ENCODE measurements at places on chromosomes 1 and 21.

DNA sequence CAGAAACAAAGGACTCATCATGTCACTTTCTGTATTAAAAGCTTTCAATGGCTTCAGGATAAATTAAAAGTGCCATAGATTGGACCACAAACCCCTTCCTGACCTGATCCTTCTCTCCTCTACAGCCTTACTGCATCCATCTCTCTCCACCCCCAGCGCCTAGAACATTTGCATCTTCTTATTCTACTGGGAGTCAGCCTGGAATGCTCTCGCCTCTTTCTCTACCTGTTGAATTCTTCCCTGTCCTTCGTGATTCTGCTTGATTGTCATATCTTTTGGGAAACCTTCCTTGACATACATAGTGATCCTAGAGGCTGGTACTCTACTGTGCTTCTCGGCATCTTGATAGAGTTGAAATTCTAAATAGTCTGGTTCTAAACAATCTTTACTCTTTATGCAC, 332.0 kb upstream of the PBX1 start:
- no peak for DNase-seq

GRCh38 chr1:71656902-71657301, 576.1 kb upstream of the ZRANB2 start:
- no peak for DNase-seq

DNA sequence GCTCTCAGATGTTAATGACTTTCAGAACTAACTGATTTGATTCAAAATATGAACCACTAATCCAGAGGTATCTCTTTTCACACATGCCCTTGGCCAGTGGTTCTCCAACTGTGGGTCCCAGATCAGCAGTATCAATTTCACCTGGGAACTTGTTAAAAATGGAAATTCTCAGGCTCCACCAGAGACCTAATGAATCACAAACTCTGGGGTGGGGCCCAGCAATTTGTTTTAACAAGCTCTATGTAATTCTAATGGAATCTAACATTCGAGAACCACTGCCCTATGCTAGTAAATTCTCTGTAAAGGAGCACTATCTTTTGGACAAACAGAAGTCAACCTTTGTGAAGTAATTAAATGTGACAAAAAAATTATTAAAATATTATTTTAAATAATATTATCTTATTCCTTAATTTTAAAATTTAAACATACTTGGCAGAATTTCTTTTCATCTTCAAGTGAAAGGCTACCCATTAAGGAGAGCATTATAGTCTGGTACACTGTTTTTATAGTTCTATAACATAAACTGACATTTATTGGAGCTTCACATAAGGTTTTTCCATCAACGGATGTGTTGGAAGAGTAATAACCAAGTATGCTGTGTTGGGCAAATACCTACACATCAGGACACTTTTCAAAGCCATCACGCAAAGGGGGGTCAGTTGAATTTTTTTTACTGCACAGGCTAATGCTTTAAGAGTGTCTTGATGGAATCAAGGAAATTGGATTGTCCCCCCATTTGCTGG, 130.4 kb downstream of the LHX4 start:
- no peak for DNase-seq

- no peak for DNase-seq
Observed at GRCh38 chr1:12548279-12548972, 69.6 kb downstream of the DHRS3 start.

GRCh38 chr1:202642619-202643291, 67.5 kb downstream of the SYT2 start:
- no peak for DNase-seq

DNA sequence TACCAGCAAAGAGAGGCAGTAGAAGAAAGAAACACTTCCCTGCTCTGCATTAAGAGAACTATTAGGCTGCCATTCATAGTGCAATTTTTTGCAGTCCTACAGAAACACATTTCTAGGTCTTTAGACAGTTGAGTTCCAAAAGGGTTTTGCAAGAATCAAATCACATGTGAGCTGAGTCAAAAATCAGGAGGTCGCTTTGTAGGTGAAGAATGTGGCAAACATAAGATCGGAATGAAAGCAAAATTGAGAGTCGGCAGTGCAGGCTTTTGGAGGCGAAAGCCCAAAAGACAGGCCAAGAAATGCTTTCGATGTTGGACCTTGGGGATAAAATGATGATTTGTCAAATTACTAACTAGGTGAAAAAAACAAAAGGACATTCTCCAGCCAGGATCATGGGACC, 213.5 kb upstream of the NRIP1 start:
- DNase-seq: no peak

DNA sequence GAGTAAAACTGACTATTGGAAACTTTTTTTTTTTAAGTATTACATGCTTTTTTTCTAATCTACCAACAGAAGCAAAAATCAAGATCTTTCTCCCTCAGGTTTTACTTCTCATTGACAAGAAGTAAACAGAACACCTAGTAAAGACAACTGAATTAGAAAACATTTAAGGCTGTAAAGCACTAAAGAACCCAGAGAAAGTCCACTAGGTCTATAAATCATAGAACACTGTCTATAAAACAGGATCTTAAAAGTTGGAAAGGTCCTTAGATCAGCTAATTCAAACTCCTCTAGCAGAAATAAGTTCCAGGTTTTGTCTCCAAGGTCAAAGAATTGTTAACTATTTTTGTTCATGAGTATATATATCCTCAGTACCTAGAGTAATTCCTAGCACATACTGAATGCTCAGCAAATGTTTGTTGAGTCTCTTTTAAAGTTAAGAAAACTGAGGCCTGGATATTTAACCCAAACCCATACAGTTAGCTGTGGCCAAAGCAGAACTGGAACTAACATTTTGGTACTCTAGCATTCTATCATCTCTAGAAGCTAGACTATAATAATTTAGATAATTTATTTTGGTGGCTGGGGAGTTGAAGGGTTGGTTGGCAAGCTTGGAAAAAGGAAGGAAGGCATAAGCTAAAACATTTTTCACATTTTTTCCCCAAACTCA, 3.0 kb downstream of the EPS15 start:
- no peak for DNase-seq

- DNase-seq: no peak
Observed at GRCh38 chr1:232678185-232678886, 48.4 kb upstream of the SIPA1L2 start.

GRCh38 chr1:224565186-224565585, 50.9 kb upstream of the CNIH3 start:
- DNase-seq: no peak

- no peak for DNase-seq
Observed at GRCh38 chr1:194292966-194293365, 1106.6 kb upstream of the B3GALT2 start.

DNA sequence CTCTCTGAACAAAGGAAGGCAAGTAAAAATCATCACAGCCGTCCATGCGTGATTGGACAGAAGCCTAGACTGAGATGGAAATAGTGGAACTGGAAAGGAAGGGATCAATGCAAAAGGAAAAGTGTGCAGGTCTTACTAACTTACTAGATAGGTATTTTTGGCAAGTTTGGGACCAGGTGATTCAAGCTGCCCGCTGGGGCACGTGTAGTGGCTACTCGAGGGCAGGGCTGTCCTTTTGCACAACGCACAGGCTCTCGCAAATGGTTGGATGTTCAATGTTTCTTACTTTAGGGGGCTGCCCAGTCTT, 566 bp upstream of the ALG6 start:
- DNase-seq: no peak

DNA sequence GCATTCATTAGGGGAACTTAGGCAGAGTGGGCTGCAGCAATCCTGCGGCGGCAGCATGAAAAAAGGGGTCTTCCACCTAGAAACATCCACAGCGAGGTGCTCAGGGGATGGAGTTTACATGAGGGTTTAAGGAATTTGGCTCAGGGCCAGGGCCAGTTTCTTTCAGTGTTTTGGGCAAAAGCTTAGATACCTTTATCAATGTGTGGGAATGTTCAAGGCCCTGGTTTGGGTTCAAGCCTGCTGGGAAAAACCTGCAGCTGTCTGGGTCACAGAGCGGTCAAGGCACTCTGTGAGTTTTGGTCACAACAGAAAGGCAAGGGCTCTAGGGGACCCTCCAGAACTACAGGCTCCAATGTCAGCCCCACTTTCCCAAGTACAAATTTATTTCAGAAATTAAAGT, 230.3 kb downstream of the DISC1 start:
- no peak for DNase-seq

DNA sequence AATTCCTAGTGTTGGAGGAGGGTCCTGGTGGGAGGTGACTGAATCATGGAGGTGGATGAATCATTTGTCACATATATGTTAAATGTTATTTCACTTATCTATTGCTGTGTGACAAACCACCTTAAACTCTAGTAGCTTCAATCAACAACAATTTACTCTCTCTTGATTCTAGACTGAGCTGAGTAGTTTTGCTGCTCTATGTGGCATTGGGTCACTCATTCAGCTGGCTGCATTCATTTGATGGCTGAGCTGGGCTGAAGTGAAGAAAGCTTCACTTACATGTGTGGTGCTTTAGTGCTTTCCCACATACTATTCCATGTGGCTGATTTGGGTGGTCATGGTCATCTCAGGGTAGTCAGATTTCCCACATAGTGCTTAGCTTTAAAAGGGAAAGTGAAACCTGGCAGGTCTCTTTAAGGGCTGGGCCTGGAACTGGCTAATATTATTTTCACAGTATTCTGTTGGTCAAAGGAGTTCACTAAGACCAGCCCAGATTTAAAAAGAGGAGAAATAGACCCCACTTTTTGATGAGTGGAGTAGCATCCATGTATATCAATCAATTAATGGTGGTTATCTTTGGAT, 10.5 kb downstream of the DNAH14 start:
- no peak for DNase-seq

DNA sequence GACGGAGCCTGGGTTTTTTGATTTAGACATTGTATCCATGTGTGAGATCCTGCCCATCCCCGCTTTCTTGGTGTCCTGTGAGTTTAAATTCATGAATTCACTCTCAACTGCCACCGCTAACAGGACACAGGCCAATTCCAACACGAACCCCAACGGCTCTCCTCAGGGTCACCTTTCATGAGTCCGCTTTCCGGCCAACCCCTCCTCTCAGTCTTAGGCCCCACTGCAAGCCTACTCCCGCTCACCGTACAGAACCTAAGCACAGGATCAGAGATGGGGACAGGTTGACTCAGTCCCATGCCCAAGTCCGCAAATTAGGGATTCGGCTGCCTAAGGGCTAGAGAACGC, 238 bp upstream of the SCP2 start:
- no peak for DNase-seq

- DNase-seq: no peak
Observed at GRCh38 chr1:211711315-211711705, 35.9 kb upstream of the NEK2 start.

- no peak for DNase-seq
Observed at GRCh38 chr1:244341455-244342450, 110.0 kb downstream of the ADSS2 start.

DNA sequence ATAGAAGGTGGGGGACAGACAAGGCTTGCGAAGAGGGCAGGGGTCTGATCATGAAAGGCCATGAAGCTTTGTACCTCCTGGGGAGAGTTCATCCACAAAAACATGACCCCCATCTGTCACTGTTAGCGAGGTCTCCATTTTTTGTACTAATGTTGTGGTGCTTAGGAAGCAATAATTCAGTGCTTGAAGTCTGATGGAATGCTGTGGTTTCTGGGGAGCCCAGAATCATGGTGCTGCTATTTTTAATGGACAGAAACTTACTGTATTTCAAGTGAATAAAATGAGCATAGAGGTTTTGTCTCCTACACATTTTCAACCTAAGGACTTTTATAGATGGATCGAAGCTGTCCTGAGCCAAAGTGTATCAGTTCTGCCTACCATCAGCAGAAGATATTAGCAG, 28.2 kb upstream of the RGL1 start:
- DNase-seq: no peak

DNA sequence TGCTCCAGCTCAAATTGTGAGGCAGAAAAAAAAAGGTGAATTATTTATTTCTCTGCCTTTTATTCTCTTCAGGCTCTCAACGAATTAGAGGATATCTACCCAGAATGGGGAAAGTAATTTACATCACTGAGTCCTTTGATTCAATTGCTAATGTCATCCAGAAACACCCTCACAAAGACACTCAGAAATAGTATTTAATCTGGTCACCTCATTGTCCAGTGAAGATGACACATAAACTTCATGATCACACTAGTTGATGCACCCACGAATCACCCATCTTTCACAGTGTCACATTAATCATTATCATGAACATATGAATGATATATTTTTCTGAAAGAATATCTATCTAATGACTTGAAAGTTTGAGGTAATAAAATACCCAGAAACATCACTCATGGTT, 868.5 kb downstream of the BRINP3 start:
- DNase-seq: no peak
